ENCODE measurements at places on chromosomes 3 and 15.

DNA sequence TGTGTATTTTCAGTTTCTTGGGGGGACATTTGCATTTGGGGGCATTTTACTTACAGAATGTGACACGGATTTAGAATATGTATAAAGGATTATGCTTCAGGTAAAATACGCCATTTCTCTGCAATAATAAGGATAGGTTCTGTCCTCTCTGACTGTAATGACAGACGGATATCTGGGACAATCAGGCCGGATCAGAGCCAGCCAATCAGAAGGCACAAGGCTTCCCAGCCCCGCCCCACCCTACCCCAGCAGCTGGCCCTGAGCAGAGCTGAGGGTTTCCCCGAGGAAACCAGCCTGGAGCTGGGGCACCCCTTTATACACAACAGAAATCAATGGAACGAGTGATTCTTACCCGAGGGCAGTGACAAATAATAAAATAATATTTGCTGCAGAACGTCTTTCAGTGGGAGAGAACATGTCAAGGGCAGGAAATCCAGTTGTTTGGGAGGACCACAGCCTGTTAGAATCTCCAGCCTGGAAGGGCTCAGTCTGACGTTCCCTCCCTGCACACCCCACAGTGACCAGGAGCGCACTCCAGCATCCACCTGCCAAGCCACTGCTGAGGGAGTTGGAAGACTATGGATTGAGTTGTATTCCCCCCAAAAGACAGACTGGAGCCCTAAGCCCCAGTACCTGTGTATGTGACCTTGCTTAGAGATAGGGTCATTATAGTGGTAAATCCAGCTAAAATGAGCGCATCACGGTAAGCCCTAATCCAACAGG lies 30.3 kb upstream of the SEC13 start:
- DNase-seq = no peak

- no peak for DNase-seq
These were observed 145.1 kb downstream of the MAGI1 start for GRCh38 chr3:65893631-65894030.

GRCh38 chr3:126464093-126464492 lies 11.6 kb downstream of the ZXDC start:
- peak; percentile 21 for DNase-seq

DNA sequence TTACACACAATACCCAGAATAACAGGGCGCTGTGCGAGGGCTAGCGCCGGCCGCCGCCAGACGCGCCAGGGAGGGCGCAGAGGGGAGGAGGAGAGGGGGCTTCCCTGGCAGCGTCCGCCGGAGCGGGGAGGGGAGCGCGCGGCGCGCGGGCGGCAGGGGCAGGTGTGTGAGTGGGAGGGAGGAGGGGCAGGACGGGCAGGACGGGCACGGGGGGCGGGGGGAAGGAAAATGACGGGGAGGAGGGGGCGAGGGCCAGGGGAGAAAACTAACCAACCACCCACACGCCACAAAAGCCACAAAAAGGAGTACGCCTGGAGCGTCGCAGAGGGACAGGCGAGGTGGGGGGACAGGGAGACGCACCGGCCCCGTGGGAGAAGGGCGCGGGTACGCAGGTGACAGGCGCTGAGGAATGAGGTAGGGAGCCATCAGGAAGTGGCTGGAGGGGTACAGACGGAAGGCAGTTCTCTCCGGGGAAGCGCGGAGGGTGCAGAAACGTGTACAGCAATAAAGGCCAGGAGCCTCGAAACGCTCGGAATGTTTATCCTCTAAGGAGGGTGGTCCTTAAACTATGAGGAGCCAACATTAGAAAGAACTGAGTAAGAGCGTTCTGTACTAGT lies 610 bp upstream of the SATB1 start:
- DNase-seq = peak; percentile 34

All from RWPE2 (cell line).